ENCODE measurements at places on chromosomes 2 and 18. TPM values are rescaled to one million over a fixed set of nuclear protein-coding genes. Genes with fewer than 3 reads are reported as not detected.

Gene MYCN
- not detected for total RNA-seq

Gene ERCC3
- 28.3 TPM for total RNA-seq

Gene ASPRV1
- total RNA-seq = 0.18 TPM

Gene CLIP4
- total RNA-seq = 43.8 TPM

Gene UNC50
- 51.9 TPM for total RNA-seq

Gene ATG9A
- 49.9 TPM for total RNA-seq

Gene MEP1B
- not detected for total RNA-seq

Gene GALNT13
- 0.18 TPM for total RNA-seq

Measured in myometrial cell (primary cell).